ENCODE measurements at places on chromosomes 4 and X.
A peak's percentile ranks its signal among the peaks of the same experiment; 100 is the strongest.

GRCh38 chr4:8176547-8177399, 18.2 kb upstream of the ABLIM2 start:
- DNase-seq = no peak

DNA sequence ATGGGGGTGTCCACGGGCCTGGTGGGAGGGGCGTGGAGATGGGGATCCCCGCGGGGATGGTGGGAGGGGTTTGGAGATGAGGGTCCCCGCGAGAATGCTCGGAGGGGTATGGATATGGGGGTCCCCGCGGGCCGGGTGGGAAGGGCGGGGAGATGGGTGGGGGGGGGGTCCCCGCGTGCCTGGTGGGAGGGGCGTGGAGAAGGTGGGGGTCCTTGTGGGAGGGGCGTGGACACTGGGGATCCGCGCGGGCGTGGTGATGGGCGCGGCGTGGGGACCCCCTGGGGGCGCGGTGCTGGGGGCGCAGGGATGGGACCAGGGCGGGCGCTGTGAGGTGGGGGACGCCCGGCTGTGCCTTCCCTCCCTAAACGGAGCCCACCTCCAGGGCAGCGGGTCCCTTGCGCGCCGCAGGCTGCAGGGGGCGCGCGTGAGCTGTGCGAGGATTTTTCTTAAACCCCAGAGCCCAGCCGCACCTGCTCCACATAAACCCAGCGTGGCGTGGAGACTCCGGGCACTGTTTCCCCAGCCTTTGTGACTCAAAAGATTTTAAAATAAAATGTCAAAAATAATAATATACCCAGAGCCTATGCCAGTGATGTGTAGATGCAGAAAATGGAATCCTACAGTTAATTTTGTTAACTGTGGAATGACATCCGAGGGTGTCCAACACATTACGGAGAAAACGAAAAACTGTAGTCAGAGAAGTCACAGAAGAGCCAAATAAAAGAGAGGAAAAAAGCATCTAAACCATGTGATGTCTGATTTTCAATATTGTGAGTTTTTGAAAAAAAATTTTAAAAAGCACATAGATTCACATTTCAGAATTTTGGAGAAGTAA, 1.5 kb upstream of the ASMTL start:
- peak; percentile 96 for DNase-seq

- DNase-seq = no peak
These were observed 59.7 kb upstream of the RASGEF1B start for GRCh38 chr4:81531410-81531809.

GRCh38 chr4:25592736-25593135, 62.9 kb upstream of the SLC34A2 start:
- no peak for DNase-seq

DNA sequence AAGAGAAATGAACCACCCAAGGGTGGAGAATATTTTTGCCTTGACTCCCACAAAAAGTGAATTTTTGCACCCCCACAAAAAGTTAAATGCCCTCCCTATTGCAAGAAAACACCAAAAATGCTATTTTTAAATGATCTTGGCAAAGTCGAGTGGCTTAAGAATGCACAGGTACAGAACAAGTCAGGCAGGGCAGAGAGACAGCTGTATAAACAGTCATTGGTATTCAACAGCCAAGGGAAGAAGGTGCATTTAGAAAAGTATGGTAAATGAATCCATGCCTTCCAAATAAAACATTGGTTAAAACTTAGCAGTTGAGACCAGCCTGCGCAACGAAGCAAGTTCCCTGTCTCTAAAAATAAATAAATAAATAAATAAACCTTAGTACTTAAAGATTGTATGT, 169.3 kb downstream of the CHIC2 start:
- DNase-seq = no peak

DNA sequence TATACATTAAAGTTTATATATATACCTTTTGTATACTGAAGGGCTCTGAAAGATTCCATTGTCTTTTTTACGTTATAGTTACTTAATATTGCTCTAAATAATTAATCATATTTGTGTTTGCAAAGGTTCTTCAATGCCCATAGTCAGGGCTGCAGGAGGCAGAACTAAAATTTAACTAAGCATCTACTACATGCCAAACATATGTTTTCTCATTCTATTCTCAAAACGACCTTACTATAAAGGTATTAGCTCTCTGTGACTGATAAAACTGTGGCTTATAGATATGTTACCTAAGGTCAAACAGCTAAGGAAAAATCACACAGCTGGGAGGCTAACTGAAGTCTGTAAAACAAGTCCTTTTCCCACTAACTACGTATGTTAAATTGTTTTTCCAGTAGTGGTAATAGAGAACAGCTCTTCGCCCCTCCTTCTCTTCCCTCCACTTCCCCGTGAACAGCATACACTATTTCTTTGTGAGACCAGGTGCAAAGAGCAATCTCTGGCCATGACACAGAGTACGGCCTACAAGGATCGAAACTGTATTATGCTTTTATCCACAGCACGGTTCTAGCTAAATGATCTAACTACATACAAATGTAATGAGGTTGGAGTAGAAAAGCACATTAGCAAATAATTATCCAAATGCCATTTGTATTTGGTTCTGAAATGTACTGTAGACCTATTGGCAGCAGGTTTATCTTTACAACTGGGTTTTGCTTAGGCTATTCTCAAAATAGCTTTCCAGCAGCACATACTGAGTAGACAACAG, 1.7 kb downstream of the CNOT6L start:
- DNase-seq = no peak

GRCh38 chr4:122700178-122700725, 32.3 kb upstream of the BBS12 start:
- DNase-seq = no peak

DNA sequence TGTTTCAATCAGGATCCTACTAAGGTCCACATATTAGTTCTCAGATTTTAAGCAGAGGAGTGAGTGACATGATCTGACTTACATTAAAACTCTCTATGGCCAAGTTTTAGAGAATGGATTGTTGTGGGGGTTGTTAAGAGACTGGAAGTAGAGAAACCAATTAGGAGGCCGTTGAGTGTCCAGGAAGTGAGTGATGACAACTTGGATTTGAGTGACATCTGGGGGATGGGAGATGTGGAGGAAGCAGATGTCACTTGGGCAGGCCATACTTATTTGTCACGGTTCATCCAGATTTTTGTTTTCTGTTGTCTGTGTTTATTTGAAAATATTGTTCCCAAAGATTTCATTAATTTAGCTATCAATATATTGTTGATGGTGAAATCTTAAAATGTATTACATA, 28.3 kb downstream of the ADD1 start:
- no peak for DNase-seq

DNA sequence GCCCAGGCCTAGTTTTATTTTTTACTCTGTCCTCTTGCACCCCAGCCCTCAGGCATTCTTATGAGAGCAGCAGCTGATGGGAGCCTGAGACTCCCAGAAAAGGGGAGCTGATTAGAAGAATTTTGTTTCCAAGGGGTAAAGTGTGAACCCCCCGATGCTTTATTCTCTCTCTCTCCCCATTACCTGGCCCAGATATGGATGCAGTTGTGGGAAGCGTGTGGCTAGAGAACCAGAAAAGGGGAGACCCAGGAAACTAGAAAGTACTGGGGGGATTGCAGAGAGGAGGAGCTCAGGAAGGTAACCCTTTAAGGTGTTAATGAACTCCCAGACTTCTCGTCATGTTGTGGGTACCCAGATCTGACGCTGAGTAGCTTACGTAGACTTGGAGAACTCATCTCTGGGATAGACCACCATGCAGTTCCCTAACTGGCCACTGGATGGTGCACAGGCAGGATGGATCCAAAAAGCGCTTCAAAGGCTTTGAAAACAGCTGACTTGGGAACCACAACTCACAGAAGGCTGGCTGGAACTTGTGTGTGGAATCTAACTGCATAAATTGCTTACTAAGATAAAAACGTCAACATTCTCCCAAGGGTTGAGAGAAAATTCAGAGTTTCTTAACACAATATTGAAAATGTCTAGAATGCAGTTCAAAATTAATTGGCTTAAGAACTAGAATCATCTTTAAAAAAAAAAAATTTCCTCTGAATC, 64.7 kb downstream of the TBC1D14 start:
- peak; percentile 95 for DNase-seq

- DNase-seq = no peak
These were observed 16.3 kb upstream of the XAGE2 start for GRCh38 chrX:52352551-52352950.

DNA sequence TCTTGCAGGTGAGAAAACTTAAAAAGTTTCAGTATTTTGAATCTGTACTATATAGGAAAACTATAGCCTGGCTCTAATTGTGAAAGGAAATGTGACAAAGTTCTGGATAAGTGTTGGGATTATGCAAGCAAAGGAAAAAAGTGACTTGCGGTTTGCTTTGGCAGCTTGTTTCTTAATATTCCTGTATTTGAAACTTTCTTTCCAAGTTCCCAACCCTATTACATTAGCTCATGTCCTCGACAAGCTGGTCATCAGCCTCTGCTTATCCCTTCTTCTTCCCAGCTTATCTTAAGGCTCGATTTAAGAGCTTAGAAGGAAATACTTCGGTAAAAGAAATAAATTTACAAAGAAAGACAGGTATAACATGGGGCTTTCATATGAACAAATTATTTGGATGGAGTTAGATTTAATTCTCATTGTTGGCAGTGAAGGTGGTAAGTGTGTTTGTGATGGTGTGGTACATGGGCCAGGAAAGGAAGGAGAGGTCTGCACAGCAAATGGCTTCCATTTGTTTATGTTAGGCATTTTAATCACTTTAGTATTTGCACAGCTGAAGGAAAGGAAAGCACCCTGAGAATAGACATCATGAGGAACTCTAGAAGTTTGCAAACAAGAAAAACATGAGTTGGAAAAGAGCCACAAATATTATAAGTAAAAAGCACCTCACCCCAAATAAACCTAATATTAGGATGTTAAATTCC, 5.1 kb upstream of the MYOZ2 start:
- DNase-seq = no peak
